Endodermal cell (in vitro differentiated cells): ENCODE measurements at places on chromosomes 16 and 17.

- H3K36me3 ChIP-seq, result peaks cover 17% of the 10 kb centered on the region
- no peaks in the 10 kb centered on the region for H3K27me3 ChIP-seq
- H3K4me1 ChIP-seq, result no peaks in the 10 kb centered on the region
These were observed 5.9 kb downstream of the GSPT1 start for GRCh38 chr16:11909653-11910545.

GRCh38 chr16:88276591-88276990 lies 106.2 kb upstream of the ZNF469 start:
- no peak for DNase-seq
- H3K27ac ChIP-seq, result no peak overlapping the region
- H3K4me1 ChIP-seq, result no peaks in the 10 kb centered on the region

- peaks cover 6% of the 10 kb centered on the region for H3K36me3 ChIP-seq
- H3K4me1 ChIP-seq, result peaks cover 9% of the 10 kb centered on the region
- DNase-seq, result no peak
- H3K27ac ChIP-seq, result no peak overlapping the region
- H3K27me3 ChIP-seq, result no peaks in the 10 kb centered on the region
These were observed 102.5 kb downstream of the PARN start for GRCh38 chr16:14527411-14528044.

DNA sequence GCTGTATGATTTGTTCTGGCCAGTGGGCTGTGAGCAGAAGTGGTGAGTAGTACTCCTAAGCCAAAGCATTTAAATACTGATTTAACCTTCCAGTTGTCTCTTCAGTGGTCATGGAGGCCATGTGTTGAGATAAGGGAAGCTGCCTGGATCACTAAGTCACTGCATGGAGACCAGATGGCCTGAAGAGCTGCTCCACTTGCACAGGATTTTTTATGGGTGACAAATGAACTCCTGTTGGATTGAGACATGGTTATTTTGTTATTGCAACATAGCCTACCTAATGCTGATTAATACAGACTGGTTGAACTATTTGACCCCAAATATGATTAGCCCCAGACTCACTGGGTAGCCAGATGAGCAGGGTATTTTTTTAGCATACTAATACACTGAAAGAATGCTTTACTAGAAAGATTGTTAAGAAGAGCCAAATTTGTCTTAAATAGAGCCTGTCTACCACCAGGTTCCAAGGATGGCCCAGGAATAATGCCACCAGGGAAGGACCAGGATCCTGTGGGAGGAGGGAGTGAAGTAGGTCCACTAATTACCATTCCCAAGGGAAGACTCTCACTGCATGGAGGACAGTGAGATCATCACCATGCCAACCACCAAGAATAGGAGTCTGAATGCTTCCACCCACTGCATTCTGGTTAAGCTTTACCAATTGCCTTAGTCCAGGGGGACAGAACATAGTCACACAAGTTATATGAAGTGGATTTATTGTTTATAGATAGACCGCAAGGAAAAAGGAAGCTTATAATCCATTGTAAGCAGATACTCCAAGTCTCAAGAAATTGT lies 187.4 kb upstream of the IRX6 start:
- no peaks in the 10 kb centered on the region for H3K4me1 ChIP-seq
- no peak overlapping the region for H3K4me3 ChIP-seq
- DNase-seq, result no peak
- H3K27me3 ChIP-seq, result no peaks in the 10 kb centered on the region
- H3K36me3 ChIP-seq, result no peaks in the 10 kb centered on the region

DNA sequence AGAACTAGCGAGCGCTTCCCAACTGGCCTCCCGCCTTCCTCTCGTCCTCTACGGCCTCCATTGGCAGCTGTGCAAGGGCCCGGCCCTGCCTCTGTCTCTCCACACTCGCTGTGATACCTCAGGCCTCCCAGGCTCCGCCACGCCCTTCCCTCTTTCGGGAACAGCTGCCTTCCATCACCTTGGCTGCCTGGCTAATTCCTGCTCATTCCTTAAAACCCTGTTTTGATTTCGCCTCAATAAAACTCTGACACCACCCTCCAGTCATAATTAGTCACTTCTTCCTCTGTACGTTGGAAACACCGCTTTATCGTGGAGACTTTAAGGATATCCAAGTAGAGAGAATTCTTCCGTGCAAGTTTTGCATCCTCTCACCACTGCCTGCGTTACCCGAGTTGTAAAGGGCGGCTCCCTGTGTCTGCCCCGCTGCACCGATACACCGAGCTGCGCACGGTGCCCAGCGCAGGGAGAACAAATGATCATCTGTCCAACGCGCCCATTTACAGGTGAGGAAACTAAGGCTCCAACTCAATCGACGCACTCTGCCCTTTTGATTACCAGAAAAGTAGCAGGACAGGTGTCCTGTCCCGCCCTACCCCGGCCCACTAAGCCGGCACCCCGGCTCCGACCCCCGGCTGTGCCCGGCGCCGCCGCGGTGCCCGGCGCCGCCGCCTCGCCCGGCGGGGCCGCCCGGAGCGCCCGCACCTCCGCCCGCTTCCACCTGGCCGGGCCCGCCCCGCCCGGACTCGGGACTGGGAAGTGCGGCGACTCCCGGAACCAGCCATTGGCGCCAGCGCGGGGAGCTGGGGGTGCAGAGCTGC lies 139.7 kb downstream of the SEC14L1 start:
- peak; percentile 78 for DNase-seq
- no peaks in the 10 kb centered on the region for H3K36me3 ChIP-seq
- H3K27ac ChIP-seq, result no peak overlapping the region
- peak overlapping the region; percentile 56 for H3K4me3 ChIP-seq

GRCh38 chr17:72308744-72309385 lies 188.0 kb downstream of the SOX9 start:
- H3K27ac ChIP-seq, result no peak overlapping the region
- no peak overlapping the region for H3K4me3 ChIP-seq
- H3K27me3 ChIP-seq, result peaks cover 20% of the 10 kb centered on the region
- DNase-seq, result no peak

DNA sequence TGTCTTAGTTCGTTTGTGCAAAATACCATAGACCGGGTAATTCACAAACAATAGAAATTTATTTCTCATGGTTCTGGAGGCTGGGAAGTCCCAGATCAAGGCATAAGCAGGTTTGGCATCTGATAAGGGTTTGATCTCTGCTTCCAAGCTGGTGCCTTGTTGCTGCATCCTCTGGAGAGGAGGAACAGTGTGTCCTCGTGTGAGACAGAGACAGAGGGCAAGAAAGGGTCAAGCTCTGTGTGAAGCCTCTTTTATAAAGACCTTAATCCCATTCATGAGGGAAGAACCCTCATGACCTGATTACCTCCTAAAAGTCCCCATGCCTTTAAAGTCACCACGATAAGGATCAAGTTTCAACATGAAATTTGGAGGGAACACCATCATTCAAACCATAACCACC lies 55.8 kb upstream of the TANC2 start:
- no peak overlapping the region for H3K4me3 ChIP-seq
- no peaks in the 10 kb centered on the region for H3K4me1 ChIP-seq
- H3K36me3 ChIP-seq, result no peaks in the 10 kb centered on the region
- H3K27ac ChIP-seq, result no peak overlapping the region
- H3K27me3 ChIP-seq, result no peaks in the 10 kb centered on the region

DNA sequence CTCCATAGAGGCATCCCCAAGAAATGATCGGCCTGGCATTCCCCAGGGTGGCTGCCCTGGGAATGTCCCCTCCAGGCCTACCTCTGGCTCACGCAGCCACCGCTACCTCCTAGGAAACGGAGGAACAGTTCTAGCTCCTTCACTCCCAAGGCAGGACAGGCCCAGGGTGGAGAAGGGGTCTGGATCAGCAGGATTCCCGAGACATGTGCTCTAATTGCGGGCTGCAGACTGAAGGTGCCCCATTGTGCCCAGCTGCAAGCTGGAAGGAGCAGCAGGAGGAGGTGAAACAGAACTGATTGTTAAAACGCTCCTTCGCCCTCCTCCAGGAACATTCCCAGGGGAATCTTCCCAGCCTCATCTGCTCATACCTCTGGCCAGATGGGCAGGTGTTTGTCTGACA lies 40.8 kb downstream of the SCNN1G start:
- H3K4me3 ChIP-seq, result no peak overlapping the region
- peak; percentile 59 for DNase-seq
- no peaks in the 10 kb centered on the region for H3K4me1 ChIP-seq
- no peaks in the 10 kb centered on the region for H3K27me3 ChIP-seq
- H3K36me3 ChIP-seq, result no peaks in the 10 kb centered on the region
